Fibroblast of skin of right quadriceps (primary cell): ENCODE measurements at places on chromosomes 2 and 18.

GRCh38 chr18:49561289-49562193, at the start of gene LIPG:
Gene LIPG (plus strand): TSS chr18:49562057. CDS start chr18:49562309, 252 bp downstream.
- DNase-seq, result peak; percentile 41

GRCh38 chr2:121524685-121525425, 5.8 kb upstream of the RNU4ATAC start:
- no peak for DNase-seq

- peak; percentile 40 for DNase-seq
These were observed 95.4 kb downstream of the HAUS1 start for GRCh38 chr18:46199515-46200147.

GRCh38 chr2:1791685-1792435, 47.5 kb upstream of the PXDN start:
- DNase-seq, result peak; percentile 97

DNA sequence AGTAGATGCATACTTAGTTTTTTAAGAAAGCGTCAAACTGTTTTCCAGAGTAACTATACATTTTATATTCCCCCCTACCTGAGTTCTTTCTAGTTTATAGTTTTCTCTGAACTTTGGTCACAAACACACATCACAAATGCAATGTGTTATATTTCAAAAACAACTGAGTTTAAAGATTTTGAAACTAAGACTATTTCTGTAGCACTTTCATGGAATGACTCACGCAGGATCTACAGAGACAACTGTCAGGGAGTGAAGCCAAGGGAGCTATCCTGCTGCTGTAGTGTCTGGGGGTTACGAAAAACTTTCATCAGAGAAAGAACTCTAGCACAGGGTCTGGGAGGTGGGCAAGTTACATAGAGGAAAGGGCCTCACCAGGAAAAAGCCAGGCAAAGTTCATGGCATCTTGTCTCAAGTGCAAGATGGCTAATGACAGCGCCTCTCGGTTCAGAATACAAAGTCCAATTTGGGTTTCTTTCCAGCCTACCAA, 66.8 kb downstream of the UXS1 start:
- DNase-seq, result peak; percentile 39

DNA sequence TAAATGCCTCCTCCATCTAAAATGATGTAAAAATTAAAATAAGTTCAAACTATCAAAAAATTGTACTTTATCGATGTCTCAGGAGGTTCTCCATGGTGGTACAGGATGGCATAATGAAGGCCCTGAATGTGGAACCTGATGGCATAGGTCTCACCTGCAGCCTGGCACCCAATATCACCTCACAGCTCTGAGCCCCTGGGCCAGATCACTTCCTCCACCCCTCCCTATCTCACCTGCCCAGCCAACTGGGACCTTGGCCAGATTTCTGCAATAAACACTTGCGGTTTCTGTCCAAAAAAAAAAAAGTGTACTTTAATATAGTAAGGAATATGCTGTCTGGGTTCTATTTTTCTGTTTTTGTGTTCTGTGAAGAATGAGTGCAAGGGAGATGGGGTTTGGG, 6.7 kb upstream of the RBM45 start:
- DNase-seq, result no peak

GRCh38 chr18:54957996-54958395, 1.3 kb downstream of the CCDC68 start:
- DNase-seq, result no peak

DNA sequence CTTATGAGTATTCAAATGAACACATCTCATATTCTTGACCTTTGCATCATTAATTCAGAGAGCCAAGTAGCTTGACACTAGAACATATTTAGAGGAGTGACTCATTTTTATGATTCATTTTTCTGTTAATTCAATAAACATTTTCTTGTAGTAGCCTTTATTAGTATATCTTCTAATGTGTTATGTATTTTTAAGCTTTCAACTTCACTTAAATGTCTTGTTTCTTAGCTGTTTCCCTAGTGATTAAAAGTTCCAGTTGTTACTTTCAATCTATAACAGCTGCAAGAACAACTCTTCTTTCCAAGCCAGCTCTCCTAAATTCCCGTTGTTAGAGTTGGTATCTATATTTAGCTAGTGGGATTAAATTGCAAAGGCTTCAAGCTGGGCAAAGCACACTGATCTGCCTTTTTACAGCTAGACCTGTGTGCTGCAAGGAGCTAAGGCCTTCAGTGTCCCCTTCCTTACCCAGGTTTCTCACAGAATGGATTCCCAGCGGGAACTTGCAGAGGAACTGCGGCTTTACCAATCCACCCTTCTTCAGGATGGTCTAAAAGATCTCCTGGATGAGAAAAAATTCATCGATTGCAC, at the start of gene KLHL41:
TSS of gene KLHL41 (plus strand) at position 405 of the 588 bp plus-strand sequence. CDS start at position 482, 77 bp downstream.
- DNase-seq, result peak; percentile 23

DNA sequence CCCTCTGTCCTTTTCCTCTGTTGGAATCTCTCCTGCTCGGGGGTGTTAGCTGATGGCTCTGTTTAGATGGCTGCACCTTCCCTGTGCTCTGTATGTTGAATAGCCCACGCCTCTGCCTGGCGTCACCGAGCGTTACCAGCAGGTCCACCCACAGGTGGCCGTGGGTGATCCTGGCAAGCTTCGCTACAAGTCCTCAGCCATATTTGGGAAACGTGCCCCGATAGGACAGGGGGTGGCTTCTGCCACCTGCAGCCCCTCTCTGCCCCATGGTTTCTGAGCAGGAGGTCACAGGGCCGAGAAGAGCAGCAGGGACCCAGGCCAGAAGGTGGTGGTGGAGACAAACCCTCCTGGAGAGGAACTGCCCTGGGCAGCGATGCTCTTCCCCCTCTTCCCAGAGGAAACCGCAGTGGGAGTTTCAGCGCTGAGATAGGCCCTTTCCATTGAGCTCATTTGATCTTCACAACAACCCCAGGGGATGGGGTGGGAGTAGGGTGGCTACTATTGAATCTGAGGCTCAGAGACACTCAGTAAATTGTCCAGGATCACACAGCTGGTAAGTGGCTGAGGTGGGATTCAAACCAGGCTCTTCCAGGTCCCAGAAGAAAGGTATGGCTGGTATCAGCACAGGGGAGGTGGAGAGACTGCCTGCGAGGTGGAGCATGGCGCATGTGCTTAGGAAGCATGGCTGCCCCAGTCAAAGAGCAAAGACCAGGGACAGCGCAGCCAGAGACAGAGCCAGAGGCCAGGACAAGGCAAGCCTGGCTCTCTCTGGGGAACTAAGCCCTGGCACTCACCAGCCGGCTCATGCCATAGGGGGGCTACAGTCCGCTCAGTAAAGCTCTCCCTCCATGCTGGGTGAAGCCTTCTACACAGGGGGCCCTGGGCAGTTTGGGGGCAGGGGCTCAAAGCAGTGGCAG, 15.0 kb downstream of the NGEF start:
- DNase-seq, result no peak

- no peak for DNase-seq
These were observed 21.9 kb downstream of the CRACDL start for GRCh38 chr2:98913916-98914712.

DNA sequence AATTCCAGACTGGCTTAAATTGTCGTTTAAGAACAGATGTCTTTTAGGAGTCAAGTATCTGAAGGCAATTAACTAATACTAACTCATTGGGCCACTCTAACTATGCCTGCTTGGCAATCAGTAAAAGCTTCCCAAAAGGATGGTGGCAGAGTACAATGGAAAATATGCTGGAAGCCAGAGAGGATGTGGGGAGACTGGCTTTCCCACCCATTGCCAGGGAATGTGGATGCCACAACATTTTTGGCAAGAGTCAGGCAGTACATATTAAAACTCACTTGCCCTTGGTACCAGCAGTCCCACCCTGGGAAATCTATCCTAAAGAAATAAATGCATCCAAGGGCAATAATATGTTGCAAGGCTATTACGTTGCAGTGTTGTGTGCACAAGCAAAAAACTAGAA, 74.0 kb upstream of the FZD7 start:
- peak; percentile 38 for DNase-seq

DNA sequence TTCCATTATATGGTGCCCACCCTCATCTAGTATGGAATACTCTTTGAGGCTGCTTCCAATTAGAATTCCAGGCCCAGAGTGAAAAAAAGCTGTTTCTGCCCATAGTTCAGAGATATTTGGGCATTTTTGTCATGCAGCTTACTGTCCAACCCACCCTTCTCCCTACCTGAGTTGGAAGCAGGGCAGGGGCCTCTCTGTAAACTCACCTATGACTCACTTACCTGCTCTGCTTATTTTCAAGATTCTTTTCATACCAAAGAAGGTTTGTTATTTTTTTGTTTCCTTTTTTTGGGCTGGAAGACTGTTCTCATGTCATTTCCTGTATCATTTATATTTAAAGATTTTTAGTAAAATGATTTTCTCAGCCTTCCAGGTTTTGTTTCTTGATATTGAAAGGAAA, 38.4 kb upstream of the PPP1R1C start:
- DNase-seq, result no peak

DNA sequence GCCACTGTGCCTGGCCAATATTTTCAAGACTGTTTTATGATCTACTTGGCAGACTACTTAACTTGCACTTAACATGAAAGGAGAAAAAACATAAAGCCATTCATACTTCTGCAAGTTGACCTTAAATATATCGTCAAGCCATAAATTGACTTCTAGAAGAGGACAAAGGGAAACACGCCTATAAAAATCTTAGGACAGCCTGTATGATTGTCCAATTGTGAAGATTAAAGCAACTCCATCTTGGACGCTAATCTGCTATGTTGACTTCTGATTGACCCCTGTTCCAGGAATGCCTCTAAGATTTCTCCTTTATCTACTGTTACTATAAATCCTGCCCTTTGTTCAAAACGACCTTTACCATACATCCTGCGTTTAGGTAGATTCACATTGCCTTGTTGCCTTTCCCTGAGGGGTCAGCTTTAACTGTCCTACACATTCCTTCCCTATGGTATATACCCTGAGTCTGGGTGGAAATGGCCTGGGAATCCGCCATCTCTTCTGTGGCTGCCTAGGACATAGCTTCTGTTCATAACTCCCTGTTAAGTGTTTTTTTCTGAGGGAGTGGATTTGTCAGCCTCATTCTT, 40.2 kb upstream of the SLC35F5 start:
- no peak for DNase-seq

- DNase-seq, result no peak
These were observed 35.1 kb upstream of the ALKAL2 start for GRCh38 chr2:323035-323434.

- peak; percentile 80 for DNase-seq
These were observed 26.9 kb upstream of the INSIG2 start for GRCh38 chr2:118061135-118061955.

GRCh38 chr2:119513832-119514231, 10.5 kb downstream of the SCTR start:
- DNase-seq, result no peak

DNA sequence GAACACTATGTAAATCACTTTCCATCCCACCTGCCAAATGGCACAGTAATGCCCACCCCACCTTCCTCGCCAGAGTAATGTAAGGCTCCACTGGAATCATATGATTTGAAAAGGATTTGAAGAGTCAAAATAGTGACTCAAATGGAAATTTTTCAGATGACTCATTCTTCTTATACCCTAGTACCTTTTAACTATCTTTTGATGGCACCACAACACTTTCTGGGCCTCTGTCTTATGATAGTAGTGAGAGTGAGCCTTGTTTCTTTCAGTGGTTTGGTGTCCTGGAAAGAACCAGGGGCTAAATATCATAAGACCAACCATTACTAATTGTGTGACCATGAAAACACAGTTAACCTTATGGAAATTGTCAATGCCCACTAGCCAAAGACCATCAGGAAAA, 235.4 kb upstream of the SLC14A2 start:
- no peak for DNase-seq

DNA sequence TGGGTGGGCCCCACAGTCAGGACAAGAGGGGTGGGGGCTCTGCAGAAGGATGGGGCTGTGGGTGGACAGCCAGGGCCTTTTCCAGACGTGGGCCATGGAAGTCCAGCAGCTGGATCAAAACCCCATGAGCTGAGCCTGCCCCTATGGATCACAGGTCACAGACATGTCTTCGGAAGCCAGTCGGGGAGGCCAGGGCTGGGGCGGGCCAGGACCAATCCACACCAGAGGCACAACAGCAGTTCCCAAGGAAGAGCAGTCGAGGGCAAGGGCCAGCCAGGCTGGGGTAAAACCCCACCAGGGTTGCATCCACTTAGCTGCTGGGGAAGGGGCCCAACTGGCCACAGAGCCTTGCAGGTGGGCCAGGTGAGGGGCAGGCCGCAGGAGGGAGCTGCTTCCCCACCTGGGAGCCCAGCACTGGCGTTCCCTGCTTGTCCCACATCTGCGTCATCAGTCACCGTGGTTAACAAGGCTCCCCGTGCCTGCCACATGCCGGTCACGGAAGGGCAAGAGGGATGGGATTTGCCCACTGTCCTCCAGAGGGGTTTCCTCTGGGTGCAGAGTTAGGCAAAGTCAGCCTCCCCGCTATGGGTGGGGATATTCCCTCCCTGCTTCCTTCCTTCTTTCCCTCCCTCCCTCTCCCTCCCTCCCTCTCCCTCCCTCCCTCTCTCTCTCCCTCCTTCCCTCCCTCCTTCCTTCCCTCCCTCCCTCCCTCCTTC, 46.4 kb upstream of the ODC1 start:
- DNase-seq, result no peak

GRCh38 chr2:108946442-108946841, 42.6 kb downstream of the EDAR start:
- DNase-seq, result no peak

DNA sequence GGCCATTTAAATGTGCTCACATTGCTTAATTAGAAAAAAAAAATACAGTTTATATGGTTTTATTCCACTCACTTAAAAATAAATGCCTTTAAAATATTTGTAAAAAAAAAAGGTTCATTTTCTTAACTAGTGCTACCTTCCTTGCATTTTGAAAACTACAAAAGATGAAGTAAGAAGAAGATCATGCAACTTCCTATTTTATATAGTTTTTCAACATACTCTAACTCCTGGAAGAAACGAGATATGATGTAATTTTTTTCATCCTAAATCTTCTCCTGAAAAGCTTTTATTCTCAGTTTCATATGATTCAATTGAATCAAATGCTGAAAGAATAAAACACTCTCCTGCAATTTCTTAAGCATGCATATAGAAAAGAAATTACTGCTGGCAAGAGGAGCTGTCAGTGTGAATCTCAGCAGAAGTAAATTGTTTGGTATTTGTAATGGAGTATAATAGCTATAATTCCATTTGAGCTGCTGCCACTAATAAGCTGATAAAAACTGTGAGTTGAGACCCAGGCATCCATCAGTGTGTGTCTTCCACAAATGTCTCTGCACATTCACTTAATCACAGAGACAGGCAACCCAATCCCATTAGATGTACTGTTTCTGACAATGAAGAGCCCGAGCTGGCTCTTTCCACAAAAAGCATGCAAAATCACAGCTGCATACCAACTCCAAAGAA, 3.7 kb downstream of the FTCDNL1 start:
- no peak for DNase-seq
